Activated CD4-positive, alpha-beta memory T cell treated with anti-CD3 and anti-CD28 coated beads for 36 hours (primary cell): ENCODE measurements at places on chromosomes 12 and 14. TPM values are rescaled to one million over a fixed set of nuclear protein-coding genes. Genes with fewer than 3 reads are reported as not detected.

TNFAIP2 gene
- total RNA-seq: 0.50 TPM

ZCRB1 gene
- total RNA-seq: 80.1 TPM

SOX5 gene
- total RNA-seq: 0.69 TPM

SSPN gene
- not detected for total RNA-seq

GPR84 gene
- 2.6 TPM for total RNA-seq

UNC79 gene
- not detected for total RNA-seq

KLRC3 gene
- total RNA-seq: not detected

TTLL5 gene
- total RNA-seq: 28.4 TPM

DNA sequence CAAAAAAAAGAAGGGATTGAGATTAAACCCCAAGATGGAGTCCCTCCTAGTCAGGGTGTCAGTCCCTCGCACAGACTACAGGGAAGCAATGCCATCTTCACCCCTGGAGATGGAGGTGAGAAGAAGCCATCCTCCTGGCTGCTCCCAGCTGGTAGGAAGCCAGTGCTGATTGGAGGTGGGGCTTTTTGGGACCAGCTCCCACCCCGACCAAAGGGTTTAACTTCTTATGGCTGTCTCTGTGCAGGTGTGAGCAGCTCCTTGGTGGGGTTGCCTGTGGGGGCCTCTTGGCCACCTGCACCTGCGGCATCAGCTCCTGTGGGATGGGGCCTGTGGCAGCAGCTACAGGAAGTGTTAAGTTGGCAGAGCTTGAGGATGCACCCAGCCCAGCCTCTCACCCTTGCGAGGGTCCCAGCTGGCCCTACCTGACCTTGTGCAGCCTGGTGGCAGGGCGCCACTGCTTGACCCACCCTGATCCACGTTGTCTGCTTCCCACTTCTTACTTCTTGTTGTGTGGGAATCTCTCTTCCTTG lies 3.8 kb upstream of the KRT86 start:
- DNase-seq: no peak

DNA sequence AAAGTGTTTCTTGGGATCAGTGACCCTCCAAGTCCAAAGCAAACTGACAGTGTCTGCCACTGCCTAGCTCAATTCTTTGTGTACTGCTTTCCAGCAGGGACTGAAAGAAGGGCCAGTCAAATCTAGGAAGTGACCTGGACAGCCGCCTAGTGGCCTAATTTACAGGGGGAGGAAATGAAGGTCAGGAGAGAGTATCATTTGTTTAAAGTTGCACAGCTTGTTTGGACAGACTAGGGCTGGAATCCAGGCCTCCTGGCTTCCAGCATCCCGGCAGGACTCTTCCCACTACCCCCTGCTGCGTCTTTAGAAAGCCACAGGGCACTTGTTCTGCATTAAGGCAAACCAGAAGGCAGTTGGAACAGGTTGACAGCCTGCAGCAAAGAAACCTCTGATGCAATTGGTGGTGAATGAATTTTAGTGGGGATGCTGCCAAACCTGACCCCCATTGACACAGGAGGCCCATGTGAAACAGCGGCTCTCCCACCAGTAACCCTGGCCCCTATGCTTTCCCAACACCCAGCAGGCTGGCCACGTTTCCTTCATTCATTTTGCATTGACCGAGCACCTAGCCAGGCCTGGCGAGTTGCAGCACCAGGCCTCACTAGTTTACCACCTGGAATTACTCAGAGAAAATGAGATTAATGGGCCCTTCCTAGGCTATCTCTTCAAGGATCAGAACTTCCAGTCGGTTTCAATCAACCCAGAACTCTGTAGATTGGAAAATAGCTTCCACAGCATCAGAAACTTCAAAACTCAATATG lies 28.2 kb downstream of the GALNT16 start:
- DNase-seq: no peak

GRCh38 chr14:37047996-37048395 lies 124.4 kb downstream of the SLC25A21 start:
- DNase-seq: no peak

DNA sequence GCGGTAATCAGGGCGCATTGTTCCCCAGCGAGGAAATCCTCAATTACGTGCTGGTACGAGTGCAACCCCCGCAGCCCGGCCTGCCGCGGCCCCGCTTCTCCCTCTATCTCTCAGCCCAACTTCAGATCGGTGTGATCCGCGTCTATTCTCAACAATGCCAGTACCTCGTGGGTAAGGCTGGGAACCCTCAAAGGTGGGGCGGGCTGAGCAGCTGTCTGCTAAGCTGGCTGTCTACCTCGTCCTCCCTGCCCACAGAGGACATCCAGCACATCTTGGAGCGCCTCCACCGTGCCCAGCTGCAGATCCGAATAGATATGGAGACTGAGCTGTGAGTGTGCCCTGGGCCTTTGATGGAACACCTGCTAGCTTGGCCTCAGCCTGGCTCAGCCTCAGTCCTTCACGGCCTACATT lies 996 bp downstream of the REC8 start:
- DNase-seq: no peak

GRCh38 chr12:94012071-94012470 lies 136.3 kb upstream of the PLXNC1 start:
- no peak for DNase-seq

- no peak for DNase-seq
Measured at GRCh38 chr14:36520601-36521525, 831 bp upstream of the NKX2-1 start.

DNA sequence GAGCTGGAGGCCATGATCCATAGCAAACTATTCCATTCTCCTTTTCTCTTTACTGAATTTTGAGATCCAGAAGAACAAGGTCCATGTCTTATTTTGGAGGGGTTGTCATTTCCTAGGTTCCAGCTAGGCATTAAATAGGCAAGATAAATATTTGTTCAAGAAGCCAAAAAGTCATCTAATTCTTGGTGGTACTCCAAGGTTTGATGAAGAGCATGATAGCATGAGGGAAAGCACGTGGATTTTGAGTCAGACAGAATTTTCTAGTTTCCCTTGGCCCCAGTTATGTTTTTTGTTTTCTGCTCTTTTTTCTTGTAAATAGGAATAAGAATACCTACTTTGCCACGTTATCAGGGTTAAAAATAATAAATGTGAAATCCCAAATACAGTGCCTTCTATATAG lies 25.5 kb upstream of the FRMD6 start:
- no peak for DNase-seq

DNA sequence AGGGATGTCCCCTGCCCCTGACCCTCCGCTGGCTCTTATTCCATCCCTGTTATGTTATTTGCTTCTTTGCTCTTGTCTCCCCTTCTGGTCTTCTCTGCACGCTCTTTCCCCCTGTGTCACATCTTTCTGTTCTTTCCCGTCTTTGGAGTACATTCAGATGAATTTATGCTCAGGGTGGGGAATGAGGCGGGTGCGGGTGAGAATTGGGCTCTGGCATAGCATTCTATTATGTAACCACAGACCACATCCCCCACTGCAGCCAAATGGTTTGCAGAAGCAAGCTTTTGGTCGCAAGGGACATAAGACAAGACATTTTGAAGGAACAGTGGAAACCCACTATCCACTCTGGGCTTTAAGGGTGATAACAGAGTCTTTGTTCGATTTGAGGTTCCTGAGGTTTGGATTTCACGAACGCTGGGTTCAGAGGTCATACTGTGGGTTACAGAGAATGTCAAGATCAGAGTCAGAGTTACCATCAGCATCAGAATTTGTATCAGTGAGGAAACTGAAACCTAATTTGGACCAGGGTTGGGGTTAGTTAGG lies 3.8 kb downstream of the ENDOU start:
- DNase-seq: no peak

- no peak for DNase-seq
Measured at GRCh38 chr12:108169708-108170107, 40.6 kb downstream of the WSCD2 start.

DNA sequence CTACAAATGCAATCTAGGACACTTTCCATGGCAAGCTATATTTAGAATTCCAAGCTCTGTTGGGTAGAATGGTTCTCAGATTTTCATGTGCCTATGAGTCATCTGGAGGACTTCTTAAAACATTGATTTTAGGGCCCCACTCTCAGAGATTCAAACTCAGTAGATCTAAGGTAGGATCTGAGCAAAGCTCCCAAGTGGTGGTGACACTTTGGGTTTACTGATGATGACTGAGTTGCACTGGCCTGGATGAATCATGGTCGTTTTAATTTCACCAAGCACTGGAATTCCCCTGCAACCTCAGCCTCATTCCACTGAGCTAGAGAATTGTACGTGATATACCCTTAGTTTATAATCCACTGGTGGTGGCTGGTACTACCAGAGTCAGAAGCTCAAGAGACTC lies 86.5 kb downstream of the PPM1H start:
- peak; percentile 44 for DNase-seq

GRCh38 chr14:81449114-81449513 lies 49.0 kb upstream of the STON2 start:
- DNase-seq: no peak

- no peak for DNase-seq
Measured at GRCh38 chr12:114864837-114865551, 181.0 kb upstream of the TBX3 start.

DNA sequence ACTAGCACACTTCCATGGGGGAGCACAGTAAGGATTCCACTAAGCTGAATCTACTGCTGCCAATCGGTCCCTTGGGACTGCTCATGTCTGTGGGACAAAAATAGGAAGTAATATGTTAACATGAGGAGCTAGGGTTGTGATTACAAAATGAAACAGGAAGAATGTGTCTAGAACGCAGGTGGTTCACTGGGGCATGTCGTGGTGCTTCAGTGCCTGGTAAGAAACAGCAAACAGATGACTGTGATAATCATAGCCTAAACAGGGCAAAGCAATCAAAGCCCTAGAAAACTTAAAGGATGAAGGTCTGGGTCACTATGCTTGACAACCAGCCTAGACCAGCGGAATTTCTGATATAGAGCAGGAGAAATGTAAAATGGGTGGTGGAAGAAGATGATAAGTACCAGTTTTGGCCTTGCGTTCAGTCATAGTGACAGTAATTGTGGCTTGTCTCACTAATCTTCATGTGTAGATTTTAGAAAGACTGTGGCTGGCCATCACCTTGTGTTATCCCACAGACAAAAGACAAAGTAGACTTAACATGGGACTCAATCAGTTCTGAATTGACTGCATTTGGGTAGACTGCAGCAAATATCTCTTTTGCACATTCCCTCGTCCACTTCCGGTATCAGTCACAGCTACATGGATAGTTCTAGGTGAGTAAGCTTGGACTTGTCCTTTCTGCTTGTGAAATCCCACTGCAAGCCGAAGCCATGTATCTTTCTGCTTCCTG lies 51.4 kb downstream of the WASHC3 start:
- no peak for DNase-seq

- DNase-seq: no peak
Measured at GRCh38 chr14:57492859-57493258, 798 bp downstream of the CCDC198 start.

GRCh38 chr12:115267464-115267863 lies 583.5 kb upstream of the TBX3 start:
- DNase-seq: no peak
